ENCODE measurements at places on chromosomes 3 and 15.

- DNase-seq, result no peak
Measured at GRCh38 chr3:138284079-138284478, 45.6 kb downstream of the NME9 start.

DNA sequence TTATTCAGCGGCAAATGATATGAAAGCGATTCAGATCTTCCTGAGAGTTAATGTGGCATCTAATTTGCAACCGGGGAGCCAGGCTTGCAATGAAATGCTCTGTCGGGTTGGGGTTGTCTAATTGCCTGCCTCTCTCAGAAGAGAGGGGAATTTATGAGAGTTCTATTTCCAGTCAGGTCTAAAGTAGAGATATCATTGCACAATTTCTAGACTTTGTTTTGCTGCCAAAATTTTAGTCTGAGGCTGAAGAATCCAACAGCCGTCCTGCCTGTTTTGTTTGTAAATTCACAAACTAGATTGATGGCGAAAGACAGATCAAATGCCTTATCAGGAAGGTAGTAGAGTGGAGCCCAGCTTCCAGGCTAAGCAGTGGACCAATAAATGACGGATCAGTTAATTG lies 610 bp downstream of the LIPC start:
- DNase-seq, result no peak

- no peak for DNase-seq
Measured at GRCh38 chr15:49466119-49466518, 43.1 kb downstream of the FGF7 start.

- no peak for DNase-seq
Measured at GRCh38 chr3:32577581-32578556, 7.2 kb upstream of the DYNC1LI1 start.

DNA sequence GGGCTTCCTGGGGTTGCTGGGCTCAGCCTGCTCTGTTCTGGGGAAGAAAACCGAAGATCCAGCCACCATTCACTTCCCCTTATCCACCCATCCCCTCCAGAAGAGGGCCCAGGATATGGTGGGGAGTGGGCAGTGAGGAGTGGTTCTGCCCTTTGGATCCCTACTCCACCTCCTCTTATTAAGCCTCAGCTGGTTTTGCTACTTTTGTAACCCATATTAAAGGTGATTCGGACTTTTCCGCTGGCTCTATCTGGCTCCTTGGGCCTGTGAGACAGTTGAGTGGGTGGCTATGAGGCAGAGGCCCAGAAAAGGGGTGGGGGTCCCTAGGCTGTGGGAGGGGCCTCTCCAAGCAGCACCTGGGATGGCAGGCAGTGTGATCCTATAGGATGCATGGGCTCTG lies 33.8 kb downstream of the NBEAL2 start:
- DNase-seq, result no peak

- no peak for DNase-seq
Measured at GRCh38 chr3:78659386-78659987, 1108.3 kb downstream of the ROBO1 start.

DNA sequence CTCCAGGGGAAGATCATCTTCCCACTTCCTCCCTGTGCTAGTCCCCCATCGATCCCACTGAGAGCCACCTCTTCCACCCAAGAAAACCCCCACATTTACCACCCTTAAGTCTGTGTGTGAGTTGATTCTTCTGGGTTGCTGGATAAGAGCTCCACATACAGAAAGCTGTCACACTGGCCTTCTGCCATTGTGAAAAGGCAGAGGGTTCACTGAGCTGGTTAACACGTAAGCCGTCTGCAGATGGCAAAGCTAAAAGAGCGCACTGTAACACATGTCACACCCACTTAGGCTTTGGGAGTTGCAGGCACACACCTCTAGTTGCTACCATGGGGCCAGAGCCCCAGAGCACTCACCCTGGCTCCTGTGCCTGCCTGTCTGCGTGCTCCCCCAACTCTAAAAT lies 309.8 kb upstream of the LRRC3B start:
- DNase-seq, result no peak

- DNase-seq, result no peak
Measured at GRCh38 chr3:23949784-23950183, 4.7 kb downstream of the NR1D2 start.

GRCh38 chr15:31228980-31229826 lies 97.4 kb upstream of the KLF13 start:
- peak; percentile 57 for DNase-seq

DNA sequence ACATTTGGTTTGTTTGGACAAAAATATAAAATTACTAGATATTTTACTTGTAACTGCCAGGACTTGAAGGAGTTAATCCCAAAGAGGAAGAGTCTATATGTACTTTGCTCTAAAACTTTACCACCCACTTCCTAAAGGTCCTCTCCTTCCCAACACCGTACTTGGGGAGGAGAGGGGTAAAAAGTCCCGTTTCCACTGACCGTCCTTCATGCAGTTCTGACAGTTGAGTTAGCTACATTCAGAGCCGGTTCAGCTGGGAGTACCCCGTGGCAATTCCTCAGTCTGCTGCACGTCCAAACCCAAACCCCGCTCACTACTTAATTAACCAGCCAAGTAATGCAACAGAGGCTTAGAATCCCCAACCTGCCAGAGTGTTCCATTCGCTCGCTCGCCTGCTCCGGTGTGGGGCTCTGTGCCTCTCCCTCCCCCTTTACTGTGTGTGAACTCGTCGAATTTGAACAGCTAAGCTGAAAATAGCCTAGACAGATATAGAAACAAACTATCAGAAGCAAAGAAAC lies 519.7 kb downstream of the FOXP1 start:
- no peak for DNase-seq

DNA sequence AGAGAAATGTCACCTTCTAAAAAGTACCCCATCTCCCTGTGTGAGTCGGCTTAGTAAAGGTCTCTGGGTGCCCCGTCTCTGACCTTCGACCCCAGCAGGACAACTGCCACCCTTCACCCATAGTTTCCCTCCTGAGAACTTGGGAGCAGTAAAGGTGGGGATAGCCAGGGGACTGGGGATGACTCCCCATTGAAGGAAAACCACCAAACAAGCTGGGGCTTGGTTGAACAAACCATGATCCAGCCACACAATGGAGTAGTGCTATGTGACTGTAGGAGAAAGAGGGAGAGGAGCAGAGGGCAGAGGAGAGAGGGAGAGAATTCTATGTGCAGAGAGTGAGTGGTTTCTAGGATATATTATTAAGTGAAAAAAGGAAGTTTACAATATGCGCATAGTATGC lies 33.7 kb downstream of the IDH3A start:
- no peak for DNase-seq

DNA sequence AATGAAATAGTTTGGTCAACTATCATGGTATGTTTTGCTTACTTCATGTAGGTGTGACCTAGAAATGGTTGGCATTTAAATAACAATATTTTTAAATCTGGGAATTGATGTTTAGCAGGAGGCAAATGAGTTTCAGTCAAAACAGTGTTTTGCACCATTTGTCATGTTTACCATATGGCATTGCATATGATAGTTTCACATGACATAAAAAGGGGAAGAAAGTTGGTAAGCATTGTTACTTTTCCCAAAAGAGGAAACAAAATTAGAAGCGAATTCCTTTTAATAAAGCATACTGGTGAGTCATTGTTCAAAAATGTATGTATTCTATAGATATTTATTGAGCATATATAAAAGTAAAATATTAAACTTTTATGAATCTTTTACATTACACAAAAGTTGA lies 2.3 kb downstream of the RNF13 start:
- no peak for DNase-seq

GRCh38 chr3:161879470-161879869 lies 382.9 kb downstream of the OTOL1 start:
- no peak for DNase-seq

- DNase-seq, result no peak
Measured at GRCh38 chr3:115921711-115922110, 298.4 kb downstream of the GAP43 start.

DNA sequence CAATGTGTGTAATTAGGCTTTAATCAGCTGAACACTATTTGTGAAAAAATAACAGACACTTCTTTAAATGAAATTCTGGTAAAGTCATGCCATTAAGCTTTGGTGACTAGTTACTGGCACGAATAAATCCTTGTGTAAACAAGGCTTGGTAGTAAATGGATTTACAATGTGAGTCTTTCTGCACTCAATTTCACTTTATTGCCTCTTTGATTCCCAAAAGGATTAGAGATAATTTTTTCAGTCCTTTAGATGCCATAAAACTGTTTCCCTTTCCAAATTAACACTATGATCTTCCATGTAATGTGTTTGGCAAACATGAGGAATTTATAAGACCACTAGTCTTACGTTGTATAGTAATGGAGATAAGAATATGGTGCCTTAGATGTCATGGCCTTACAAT lies 339.5 kb upstream of the DNAJC19 start:
- DNase-seq, result peak; percentile 90

DNA sequence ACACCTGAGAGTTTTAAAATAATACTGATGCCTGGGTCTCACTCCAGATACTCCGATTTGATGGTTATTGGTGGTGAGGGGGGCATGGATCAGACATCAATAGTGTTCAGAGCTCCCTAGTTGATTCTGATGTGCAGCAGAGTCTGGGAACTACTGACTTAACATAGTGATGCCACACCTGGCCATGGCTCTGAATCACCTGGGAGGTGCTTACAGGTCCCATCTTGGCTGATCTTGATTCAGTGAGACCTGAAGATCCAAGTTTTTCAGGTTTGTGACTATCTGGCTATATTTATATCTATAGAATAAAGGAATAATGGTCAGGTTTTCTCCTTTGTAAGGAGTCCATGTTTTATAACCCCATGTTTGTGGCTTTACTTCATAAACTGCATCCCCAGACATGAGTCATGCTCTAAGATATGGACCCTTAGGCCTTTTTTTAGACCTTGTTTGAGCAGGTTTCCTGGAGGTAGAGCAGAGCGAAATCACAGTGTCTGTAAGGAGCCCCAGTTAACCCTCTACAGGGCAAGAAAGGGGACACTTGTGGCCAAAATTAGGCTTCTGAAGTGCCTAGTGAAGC lies 101.4 kb downstream of the LARS2 start:
- DNase-seq, result no peak

All from NCI-H774 (cell line).